ENCODE measurements at places on chromosomes 1 and 21.

DNA sequence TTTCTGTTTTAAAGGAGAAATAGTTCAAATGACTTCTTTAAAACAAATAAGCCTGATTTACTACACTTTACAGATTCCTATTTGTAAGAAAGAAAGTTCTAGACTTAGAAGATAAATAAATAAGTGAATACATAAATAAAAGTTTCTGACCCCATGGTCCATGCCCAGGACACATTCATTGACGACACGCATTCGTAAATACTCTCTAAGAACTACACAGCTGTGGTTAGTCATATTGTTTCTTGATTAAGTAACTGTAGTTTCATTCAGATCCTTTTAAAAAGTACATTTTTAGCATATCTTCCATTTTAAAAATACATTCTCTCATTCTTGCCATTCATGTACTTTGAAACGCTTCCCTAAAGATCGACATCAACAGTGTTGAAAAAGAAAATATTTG lies 497.4 kb downstream of the SETD4 start:
- DNase-seq, result no peak

- DNase-seq, result no peak
Measured at GRCh38 chr1:212101735-212102134, 66.2 kb downstream of the DTL start.

DNA sequence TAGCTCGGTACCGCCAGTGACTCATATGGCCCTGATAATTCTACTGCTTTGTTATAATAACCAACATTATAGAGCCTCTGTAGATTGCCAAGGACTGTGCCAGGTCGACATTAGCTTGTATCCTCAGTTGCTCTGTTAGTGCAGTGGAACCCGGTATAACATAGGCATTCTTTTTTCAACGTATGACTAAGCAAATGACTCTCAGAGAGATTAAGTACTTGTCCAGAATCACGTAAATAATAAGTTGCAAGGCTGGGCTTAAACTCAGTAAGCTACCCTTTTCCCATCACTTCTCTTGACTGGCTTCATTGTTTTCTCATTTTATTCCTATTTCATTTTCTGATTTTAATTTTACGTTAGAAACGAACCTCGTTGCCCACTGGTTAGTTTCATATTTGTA lies 85.1 kb downstream of the UBE4B start:
- no peak for DNase-seq

- DNase-seq, result no peak
Measured at GRCh38 chr1:175841738-175842187, 98.4 kb upstream of the TNR start.

GRCh38 chr1:17128361-17128760 lies 9.1 kb upstream of the PADI2 start:
- no peak for DNase-seq

DNA sequence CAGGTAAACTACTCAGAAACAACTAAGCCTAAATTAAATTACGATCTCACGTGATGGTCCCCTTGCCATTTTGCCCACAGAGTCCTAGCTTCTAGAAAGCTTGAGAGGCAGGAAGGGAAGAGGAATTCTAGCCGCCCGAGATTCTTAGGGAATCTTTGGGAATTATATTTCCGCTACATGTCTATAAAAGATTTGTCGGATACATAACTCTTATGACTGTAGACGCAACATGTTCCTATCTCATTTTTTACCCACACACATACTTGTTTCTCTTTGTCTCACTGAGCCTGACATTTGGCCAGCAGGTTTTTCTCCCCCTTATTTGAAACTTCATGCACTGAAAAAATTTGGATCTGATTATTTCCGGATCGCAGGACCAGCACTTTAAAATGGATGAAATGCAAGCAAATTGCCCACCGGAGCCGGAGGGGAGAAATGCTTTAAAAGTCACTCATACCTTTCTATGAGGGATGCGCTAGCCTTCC lies 5.5 kb downstream of the GLIS1 start:
- DNase-seq, result no peak

- no peak for DNase-seq
Measured at GRCh38 chr1:173628888-173629287, 6.2 kb upstream of the TEX50 start.

DNA sequence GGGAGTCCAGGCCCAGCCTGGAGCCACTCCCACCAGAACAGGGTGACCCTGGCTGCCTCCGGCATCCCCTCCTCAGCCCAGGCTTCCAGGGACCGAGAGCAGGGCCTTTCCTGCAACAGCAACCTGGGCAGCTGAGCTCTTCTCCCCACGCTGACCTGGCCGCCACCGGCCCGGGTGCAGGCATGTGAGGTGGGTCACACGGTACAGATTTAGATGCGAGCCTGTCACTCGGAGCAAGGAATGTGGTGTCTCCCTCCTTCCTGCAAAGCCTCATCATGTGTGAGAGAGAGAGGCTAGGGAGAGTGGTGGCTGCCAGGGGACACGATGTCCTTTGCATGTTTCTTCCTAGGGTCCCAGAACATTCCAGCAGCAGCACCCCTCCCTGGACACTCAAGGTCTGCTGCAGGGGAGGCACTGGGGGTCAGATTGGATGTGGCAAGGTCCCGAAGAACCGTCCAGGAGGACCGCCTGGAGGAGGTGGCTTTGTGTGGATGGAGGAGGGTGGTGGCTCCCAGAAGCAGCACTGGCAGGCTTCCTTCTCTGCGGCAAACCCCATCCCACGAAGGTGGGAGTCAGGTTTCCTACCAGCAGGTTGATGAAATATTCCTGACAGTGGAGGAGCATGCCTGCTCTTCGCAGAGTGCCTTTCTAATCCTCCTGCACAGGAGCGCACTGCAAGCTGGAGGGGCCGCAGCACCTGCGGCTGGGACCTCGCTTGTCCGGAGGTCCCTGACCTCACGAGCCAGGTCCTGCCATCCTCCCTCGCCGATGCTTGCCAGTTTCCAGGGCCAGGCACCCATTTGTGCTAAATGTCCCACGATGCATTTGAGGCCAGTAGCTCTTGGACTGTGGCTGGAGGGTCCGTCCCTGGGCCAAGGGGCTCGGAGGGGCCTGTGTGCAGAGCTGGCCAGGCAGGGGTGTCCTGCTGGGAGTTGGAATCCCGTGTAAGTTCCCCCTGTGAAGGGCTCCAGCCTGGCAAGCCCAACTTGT lies 68.4 kb downstream of the PRDM16 start:
- no peak for DNase-seq

- DNase-seq, result no peak
Measured at GRCh38 chr1:32232558-32233304, 10.5 kb downstream of the EIF3I start.

GRCh38 chr1:86938450-86938849 lies 24.0 kb downstream of the HS2ST1 start:
- DNase-seq, result no peak

DNA sequence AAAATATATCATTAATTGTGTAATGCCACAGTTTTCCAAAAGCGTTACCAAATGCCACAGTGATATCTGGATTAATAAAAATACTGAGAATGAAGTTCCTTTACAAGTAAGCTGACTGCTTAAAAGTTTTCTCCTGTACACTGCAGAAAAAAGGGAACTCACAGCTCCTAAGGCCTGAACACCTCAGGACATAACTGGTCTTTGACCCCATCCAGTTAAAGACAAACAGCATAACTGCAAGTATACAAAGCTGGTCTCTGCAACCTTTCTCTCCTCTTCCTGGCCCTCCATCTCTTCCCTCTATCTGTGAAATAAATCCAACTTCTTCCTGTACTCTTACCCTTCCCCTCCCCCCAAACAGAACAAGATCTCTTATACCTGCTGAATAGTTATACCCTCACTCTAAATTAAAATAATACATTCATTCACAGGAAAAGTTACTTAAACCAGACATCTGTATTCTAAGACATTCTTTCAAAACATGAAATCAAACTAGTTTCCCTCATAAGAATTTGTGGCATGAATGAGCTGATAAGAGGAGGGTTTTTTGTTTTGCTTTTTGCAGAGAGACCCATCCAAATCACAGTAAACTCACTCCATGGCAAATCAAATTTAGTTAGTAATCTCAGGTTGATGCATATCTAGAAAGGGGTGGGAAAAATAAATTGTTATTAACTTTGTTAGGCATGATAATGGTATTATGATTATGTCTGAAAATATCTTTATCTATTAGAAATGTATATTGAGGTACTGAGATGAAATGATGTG lies 2.9 kb downstream of the DIPK1A start:
- DNase-seq, result no peak

DNA sequence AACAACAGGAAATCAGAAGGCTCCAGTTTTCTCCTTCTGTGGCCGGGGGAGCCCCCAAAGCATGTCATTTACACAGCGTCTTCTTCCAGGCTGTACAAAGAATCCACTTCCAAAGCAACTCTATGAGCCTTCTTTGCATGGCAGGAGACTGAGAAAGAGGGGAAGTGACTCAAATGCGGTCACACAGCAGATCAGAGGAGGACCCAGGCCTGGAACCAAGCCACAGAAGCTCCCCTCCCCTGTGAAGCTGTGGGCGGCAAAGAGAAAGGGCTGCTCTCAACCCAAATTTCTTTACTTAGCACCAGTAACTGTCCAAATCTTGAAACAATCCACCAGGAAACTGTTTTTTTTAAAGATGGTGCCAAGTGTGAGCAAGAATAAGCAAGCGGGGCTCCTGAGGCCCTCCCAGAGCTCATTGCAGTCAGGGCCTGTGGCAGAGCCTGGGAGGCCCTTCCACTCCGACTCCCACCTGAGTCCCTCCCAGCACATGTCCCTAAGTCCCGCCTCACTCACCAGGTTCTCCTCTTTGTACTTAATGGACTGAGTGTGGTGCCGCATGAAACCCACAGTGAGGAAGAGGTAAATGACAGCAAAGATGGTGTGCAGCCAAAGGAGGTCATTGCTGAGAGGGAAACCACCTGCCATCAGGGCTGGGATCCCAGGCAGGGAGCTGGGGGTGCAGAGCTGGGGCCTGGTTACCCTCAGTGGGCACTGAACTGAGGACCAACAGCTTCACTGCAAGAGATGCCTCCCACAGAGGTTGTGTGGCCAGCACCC lies 15.9 kb downstream of the TMEM63A start:
- no peak for DNase-seq

DNA sequence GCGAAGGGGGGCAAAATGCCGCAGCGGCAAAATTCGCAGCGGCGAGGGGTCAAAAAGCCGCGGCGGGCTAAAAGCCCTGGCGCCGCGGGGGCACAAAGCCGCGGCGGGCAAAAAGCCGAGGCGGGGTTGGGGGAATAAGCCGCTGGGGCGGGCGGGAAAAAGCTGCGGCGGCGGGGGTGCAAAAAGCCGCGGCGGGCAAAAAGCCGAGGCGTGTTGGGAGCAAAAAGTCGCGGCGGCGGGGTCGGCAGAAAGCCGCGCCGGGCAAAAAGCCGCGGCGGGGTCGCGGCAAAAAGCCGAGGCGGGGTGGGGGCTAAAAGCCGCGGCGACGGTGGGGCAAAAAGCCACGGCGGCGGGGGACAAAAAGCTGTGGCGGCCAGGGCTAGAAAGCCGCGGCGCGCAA lies 3902.5 kb downstream of the SRGAP2C start:
- DNase-seq, result no peak

DNA sequence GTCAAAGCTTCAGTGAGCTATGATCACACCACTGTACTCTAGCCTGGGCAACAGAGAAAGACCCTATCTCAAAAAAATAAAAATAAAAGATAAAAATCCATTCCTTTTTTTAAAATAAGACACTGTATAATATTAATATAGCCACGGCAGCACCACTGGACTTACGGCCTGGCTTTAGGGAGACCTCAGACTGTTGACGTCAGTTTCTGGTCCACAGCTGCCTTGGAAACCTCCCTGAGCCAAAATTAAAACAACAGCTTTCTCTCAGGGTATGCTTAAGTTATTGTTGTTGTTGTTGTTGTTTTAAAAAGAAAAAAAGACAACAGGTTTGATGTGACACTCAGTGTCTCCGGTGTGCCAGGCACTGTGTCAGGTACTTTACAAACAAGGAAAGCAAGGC lies 42.0 kb downstream of the CAPZB start:
- DNase-seq, result no peak

GRCh38 chr1:35401049-35401448 lies 132.5 kb downstream of the ZMYM4 start:
- no peak for DNase-seq

GRCh38 chr1:177977141-177977540 lies 7.3 kb upstream of the SEC16B start:
- no peak for DNase-seq

- no peak for DNase-seq
Measured at GRCh38 chr1:173253046-173253445, 45.9 kb upstream of the TNFSF4 start.

- no peak for DNase-seq
Measured at GRCh38 chr1:80293818-80294217, 1287.3 kb upstream of the ADGRL4 start.

All from right forelimb (tissue), 1 donor.